ENCODE measurements at places on chromosomes 7 and 10.

- no peak for DNase-seq
Measured at GRCh38 chr7:135168489-135169140, 1.9 kb downstream of the CYREN start.

- no peak for DNase-seq
Measured at GRCh38 chr10:58269782-58270290, 874 bp downstream of the CISD1 start.

GRCh38 chr7:148058092-148058491, 532.5 kb upstream of the C7orf33 start:
- no peak for DNase-seq

DNA sequence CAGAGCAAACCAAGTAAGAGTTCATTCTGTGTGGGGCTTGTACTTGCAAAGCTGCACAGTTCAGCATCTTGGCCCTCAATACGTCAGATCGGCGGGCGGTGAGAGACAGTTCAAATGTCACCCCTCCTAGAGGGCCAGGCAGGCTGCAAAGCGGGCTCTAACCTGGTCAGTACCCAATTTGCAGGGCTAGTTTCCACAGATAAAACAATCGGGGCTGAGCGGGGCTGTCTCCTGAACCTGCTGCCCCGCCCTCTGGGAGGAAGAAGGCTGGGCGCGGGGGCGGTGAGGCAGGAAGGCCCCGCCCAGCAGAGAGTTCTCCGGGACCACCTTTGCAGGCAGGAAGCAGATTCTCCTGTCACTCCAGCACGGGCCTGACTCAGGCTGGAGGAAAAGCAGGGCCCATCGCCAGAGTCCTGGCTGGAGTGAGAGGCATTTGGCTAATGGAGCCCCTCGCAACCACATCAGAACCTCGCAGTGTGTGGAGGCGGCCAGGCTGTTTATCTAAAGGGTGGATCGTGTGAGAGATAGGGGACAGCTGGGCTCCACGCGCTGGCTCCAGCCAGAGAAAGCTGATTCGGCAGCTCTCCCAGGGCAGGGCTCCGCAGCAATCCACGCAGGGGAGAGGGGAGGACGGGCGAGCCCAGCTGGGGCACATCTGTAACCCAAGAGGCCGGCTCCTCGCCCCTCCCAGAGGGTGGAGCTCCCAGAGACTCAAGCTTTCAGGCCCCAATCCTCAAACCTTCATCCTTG, 83.1 kb downstream of the SH3PXD2A start:
- no peak for DNase-seq
